CD4-positive, CD25-positive, alpha-beta regulatory T cell (primary cell): ENCODE measurements at places on chromosomes 4 and X. TPM values are rescaled to one million over a fixed set of nuclear protein-coding genes. Genes with fewer than 3 reads are reported as not detected.

DNA sequence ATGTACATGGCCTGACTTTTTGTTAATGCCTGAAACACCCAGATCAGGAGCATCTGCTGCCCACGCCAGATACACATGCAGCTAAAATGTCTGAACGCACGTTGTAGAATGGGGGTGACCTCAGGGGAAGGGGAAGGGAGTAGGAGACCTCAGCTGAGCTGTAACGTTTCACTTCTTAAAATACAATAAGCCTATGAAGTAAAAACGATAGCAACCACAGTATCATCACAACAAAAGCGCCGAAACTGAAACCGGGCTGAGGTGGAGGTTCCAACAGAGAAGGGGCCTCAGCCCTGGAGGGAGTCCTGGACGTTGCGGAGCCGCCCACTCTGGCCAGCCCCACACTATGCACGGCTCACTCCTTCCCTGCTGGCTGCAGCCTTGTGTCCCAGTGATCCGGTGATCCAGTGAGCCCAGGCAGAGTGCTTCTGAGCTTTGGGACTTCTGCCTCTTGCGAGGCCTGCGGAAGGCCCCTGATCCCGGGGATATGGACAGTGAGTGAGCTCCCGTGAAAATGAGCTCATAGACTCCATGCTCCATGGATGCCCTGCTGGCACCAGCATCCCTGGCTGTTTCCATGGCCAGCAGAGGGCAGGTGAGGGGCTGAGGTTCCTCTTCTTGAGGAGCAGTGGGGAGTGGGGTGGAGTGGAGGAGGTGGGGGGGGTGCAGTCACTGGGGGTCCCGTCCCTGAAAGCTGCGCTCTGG, 52.0 kb downstream of the HMX1 start:
- no peaks in the 10 kb centered on the region for H3K4me1 ChIP-seq
- no peak overlapping the region for H3K4me3 ChIP-seq

DNA sequence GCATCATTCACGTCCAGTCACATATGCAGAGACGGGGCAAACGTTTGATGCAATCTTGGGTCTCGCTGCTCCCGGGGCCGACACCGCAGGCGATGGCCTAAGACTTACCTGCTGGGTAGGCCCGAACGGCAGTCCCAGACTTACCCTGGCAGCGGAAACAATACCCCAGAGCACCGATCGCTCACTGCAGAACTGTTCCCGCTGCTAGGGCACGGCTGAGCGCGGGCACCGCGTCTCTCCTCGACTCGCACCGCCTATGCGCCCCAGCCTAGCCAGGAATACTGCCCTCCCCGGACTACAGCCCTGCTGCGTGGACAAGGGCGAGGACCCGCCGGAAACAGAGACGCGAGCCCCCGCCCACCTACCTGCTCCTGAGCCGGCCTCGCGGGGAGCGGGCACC, 86.2 kb downstream of the HPRT1 start:
- no peak overlapping the region for H3K4me3 ChIP-seq
- no peak overlapping the region for H3K27ac ChIP-seq
- no peaks in the 10 kb centered on the region for H3K36me3 ChIP-seq
- no peak for DNase-seq

Gene FGF13
- not detected for total RNA-seq

GRCh38 chr4:13611283-13611842, 16.2 kb downstream of the BOD1L1 start:
- no peak overlapping the region for H3K4me3 ChIP-seq
- no peak for DNase-seq
- H3K27me3 ChIP-seq = no peaks in the 10 kb centered on the region
- no peak overlapping the region for H3K27ac ChIP-seq
- peaks cover 88% of the 10 kb centered on the region for H3K36me3 ChIP-seq

Gene AFF2
- total RNA-seq = 1.1 TPM

GRCh38 chr4:83231620-83232076, 53.0 kb downstream of the COQ2 start:
- H3K36me3 ChIP-seq = no peaks in the 10 kb centered on the region
- H3K27ac ChIP-seq = no peak overlapping the region
- DNase-seq = no peak
- H3K4me3 ChIP-seq = no peak overlapping the region
- H3K4me1 ChIP-seq = peaks cover 25% of the 10 kb centered on the region

DNA sequence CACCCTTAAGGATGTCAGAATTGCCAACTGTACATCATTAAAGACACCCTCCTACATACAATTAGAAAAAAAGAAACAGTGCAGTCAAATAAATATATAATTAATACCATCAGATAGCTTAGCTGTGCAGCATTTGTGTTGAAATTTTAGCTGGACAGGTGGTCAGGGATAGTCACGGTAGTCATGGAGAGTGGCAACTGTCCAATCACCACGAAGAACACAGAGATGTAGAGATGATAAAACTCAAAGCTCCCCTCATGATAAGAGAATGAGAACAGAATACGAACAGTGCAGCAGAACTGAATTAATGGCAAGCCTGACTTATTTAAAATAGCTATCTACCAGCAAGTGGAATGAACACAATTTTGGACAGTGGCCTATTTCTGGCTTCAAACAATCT, 27.2 kb downstream of the SLC39A8 start:
- H3K4me1 ChIP-seq = no peaks in the 10 kb centered on the region
- H3K27ac ChIP-seq = no peak overlapping the region
- H3K36me3 ChIP-seq = no peaks in the 10 kb centered on the region
- no peak for DNase-seq
- H3K4me3 ChIP-seq = no peak overlapping the region

Gene SLITRK4
- total RNA-seq = not detected
